ENCODE measurements at places on chromosomes 7 and 10.

- DNase-seq = no peak
These were observed 37.4 kb upstream of the BET1 start for GRCh38 chr7:94041529-94041928.

- DNase-seq = no peak
These were observed 19.6 kb upstream of the GOLGA7B start for GRCh38 chr10:97830064-97830463.

DNA sequence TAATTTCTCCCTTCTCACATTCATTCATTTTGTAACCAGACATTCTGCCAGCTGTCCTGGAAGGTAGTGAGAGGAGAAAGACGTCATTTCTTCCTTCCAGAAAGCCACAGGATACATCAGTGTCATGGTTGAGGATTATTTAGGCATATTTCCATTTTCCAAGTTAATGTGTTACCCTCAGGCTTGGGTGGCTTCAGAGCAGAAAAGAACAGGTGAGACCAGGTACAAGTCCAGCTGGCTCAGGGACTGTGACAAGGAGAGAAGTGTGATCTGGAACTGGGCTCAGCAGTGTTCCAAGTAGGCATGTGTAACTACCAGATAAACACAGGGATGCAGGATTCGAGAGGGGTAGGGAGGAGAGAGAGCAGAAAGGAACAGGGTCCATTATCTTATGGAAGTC is 386.9 kb downstream of the GALNT17 start:
- no peak for DNase-seq

- peak; percentile 13 for DNase-seq
These were observed 2.8 kb downstream of the TM9SF3 start for GRCh38 chr10:96584035-96584434.

GRCh38 chr10:121543545-121543944 is 54.7 kb downstream of the FGFR2 start:
- DNase-seq = no peak

DNA sequence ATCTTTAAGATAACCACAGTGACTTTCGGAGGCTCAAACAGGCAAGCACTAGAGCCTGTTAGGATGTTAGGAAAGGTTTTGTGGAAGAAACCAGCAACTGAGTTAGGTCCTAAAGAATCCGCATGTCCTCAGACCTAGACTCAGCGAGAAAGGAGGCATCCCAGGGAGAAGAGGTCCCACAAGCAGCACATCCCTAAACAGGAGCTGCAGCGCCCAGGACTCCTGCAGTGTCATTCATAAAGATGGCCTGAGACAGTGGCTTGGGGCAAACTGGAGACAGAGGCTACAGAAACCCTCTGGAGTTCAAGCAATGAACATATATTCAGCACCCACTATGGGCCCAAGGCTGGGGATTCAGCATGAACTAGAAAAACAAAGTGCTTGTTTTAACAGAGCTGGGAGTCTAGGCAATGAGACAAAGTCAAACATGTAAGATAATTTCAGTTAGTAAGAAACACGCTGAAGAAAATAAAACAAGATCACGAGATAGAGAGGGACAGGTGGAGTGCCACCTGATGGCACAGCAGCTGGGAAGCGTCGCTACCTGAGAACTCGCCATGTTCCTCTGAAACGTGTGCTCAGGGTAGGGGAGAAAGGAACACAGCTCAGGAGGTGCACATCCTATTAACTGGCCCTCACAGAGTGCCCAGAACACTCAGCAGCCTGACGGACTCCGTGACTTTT is 48.1 kb downstream of the PARD3 start:
- DNase-seq = no peak

- DNase-seq = peak; percentile 51
These were observed 650 bp downstream of the UBE2D1 start for GRCh38 chr10:58335306-58336005.

GRCh38 chr7:90192876-90193750 is 18.4 kb upstream of the STEAP2 start:
- DNase-seq = no peak

DNA sequence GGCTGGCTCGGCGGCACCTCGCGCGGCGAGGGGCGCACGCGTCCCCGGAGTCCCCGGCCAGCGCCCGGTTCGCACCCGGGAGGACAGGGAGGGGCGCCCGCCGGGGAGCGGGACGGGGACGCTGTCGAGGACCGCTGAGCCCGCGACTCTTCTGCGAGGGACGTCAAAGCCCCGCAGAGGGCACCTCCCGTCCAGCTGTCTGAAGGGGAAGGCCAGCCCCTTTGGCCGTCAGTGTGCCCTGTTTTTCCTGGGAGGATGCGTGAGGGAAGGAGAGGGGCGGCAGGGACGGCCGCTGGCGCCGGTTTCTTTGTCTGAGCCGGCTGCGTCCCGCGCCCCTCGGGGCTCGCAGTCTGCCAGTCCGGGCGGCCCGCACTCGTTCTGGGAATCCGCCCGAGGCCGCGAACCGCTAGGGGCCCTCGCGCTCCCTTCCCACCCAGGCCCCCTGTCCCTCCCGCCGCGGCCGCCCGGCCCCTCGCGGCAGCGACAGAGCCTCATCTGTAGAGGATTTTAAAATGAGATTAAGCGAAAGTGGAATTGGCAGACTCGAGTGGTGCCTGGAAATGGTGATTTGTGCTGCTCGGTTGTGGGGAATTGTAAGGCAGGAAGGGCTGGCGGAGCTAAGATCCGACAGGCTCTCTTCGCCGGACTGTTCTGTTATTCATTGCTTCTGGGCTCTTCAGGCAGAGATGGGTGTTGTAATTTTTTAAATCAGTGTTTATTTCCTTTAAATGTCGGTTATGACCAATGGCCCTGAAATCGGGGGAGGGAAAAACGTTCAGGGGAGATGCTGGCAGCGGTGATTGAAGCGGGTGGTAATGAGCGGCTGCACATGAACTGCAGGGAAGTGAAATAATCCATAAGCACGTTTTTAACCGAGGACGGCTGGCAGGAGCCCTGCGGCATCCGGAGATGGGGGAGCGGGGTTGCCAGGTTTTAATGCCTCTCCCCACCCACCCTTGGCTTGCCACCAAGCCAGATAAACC is 618 bp upstream of the RELN start:
- DNase-seq = no peak

DNA sequence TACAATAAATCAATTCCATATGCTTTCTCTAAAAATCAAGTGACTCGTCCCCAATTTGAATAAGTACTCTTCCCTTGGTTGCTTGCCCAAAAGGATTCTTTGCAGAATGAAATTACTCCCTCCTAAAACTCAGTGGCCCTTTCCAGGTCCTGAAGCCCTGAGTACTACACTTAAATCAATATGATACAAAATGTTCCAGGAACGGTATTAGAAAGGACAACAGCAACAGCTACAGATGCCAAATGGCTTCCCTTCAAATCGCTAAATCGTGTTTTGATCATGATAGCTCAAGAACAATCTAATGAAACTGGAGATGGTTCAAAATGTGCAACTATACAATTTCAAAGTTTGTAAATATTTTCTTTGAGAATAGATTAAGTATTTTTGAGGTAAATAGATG is 59.4 kb downstream of the TPK1 start:
- DNase-seq = no peak

GRCh38 chr10:30778769-30779168 is 149.2 kb upstream of the LYZL2 start:
- no peak for DNase-seq

- no peak for DNase-seq
These were observed 356.2 kb downstream of the SDK1 start for GRCh38 chr7:3657206-3657605.

DNA sequence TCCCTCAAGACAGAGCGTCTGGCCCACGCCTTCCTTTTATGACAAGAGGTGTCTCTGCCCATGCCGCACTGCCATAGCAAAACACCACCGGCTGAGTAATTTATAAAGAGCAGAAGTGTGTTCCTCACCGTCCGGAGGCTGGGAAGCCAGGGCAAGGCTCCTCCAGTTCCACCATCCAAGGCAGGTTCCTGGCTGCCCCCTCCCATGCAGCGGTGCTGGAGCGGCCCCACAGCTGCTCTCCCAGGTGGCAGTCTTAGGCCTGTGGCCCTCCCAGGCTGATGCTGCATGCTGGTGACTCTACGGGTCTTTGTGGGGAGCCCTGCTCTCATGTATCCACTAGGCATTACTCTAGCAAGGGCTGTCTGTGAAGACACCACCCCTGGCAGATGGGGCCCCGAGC is 113.1 kb downstream of the TCERG1L start:
- DNase-seq = no peak

DNA sequence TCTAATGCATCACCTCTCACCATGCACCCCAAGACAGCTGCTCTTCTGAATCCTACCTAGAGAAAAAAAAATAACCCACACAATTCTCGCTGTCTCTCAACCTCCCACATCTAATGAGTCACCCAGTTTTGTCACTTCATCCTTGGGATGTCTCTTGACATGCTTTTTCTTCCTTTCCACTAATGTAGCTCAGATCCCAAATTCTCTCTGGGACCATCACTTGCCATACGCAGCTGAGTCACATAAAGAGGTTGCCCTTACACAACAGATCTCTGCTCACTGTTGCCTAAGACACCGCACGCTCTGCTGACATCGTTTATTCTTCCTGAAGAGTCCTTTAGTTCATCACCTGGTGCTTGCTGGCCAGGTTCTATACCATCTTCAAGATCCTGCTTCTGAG is 606.0 kb upstream of the GALNT17 start:
- DNase-seq = no peak

GRCh38 chr10:114862456-114862855 is 40.9 kb downstream of the FHIP2A start:
- DNase-seq = no peak

GRCh38 chr10:73586583-73586984 is 4.6 kb downstream of the USP54 start:
- DNase-seq = peak; percentile 4

DNA sequence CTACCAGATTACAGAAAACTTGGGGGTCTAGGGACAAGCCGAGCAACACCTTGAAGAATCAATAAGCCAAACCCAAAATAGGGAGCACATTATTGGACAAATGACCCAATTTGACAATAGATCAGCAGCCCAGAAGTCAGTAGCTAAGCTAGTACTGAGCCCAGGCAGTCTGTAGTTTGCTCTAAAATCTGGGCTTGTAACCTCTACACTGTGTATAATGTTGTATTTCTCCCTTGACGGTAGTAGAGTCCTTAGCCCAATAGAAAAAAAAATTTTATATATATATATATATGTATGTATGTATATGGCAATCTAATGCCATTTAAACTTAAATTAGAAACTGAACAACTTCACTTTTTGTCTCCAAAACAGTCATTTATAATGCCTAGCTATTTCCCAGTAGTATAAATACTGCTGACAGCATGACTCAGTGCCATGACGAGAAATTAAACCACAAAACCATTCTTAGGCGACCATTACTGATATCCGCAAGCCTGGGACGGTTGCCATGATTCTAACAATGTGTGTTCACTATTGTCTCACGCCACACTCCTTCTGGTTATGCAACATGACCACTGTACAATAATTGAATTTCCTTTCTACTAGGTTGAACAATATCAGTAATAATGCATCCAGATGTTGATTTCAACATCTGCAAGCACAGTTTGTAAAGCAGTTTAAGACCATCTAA is 110.5 kb downstream of the IPMK start:
- peak; percentile 4 for DNase-seq

- no peak for DNase-seq
These were observed 12.9 kb upstream of the WASL start for GRCh38 chr7:123761729-123762128.

DNA sequence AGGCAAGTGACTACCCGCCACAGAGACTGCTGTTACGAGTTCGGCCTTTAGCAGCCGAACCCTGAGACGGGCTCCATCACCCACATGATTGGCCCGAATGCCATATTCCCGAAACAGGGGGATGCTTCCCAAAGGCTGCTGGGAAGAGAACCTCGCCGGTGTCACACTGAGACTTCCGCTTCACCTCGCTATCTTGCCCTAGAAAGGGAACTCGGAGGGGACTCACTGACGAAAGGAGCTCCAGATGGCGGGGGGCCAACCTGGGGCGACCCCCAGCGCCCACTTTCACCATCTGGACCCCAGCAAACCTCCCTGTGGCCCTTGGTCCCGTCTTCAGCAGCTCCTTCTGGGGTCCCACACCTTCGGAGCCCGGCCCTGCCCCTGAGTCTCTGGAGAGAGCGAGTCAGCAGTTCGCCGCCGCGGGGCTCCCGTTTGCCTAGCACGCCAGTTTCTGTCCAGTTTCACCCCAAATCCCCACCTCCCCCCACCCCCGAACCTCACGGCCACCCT is 529 bp downstream of the HPS1 start:
- DNase-seq = peak; percentile 35

DNA sequence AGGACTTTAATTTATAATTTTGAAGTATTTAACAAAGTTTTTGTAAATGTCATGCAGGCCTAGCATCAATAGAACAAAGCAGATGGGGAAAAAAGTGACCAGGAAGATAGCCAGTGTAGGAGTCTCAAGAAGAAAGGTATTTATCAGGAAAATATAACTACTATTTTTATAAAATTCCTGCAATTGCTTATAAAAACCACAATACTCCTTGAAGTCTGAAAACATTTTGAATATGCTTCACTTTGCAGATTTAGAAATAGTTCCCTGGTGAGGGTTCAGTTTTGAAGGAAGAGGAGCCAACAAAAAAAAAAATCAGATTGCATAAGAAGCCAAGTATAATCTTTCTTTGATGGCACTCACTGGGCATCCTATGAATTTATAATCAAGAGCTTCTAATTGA is 34.1 kb downstream of the MTERF1 start:
- no peak for DNase-seq

DNA sequence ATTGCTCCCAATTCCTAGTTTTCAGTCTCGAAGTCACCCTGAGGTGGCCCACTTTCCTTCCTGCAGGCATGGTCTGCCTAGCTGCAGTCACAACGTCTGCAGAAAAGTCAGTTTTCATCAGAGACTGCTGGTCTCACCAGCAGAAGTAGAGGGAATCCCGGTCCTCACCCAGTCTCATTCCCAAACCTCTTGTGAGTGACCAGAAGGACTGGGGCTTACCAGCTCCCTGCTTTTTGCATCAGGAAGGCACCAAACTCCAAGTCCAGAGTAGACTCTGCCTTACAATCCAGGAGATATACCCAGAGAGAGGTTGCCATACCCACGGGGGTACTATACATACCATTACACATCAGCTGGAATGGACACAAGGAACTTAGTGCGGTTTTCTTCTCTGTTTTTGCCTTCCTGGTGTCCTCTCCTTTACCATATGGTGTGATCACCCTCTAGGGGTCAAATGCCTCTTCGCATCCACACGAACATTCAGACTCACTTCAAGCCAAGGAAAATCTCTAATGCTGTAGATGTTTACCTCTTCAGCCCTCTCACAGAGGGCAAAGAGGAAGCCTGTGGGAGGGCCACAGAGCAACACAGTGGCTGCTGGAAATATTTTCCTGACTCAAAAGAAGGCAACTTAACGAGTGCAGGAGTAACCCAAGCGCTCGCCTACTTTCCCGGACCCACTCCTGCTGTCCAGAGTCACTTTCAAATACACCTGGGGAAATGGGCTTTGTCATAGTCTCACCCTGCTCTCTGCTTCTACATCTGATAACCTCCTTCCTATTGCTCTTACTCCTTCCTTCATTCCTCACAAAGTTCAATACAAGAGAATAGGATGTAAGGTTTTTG is 220.9 kb downstream of the C7orf25 start:
- DNase-seq = peak; percentile 4

- DNase-seq = no peak
These were observed 359.5 kb upstream of the MGMT start for GRCh38 chr10:129107525-129107924.

GRCh38 chr7:71752171-71752935 is 620.4 kb downstream of the GALNT17 start:
- DNase-seq = peak; percentile 21

All from inflammatory macrophage treated with lipopolysaccharide for 4 hours (primary cell).